ENCODE measurements at places on chromosomes 2 and 18.

DNA sequence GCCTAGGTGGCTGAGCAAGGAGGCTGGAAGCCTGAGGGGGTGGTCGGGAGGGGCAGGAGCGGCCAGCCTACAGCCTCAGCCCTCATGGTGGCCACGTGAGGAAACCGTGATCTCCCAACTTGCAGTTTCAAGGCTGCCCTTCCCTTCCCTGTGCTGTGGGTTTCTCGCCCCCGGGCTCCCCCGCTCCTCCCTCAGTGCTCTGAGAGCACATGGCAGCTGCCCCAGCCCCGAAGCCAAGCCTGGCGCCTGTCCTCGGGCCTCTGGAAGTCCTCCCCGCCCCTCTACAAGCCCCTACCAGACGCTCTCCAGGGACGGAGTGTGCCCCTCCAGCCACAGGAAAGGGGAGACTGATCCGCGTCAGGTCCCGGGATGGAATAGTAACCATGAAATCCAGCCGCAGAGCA, 586 bp upstream of the ANKRD23 start:
- no peak for DNase-seq

DNA sequence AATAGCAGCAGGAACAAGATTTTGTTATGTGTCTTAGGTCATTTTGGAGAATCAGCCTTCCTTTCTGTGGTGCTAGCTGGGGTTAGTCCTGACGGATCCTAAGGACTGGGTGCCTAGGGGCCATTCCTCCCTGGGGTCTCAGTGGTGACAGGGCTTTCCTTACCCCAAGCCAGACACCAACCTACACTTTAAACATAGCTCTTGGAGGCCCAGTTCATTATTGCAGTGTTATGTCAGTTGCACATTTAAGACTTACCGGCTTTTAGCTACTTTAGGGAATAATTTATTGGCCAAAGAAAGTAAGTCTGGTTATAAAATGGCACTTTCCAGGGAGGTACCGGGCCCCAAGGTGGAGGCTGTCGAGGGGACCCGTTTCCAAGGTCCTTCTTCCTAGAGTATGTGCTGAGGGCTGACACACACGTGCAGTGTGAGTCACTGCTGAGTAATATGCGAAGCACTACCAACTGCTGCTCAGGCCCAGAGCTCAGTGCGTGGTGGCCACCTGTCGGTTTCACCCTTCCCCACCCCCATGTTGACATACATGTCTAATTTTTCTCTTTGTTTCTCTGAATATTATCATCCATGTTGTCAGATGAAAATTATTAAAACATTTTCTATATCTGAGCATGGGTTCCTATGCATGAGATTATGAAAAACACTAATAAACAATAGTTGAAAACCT, 37.0 kb upstream of the GRHL1 start:
- no peak for DNase-seq

- DNase-seq, result no peak
Measured at GRCh38 chr2:82675186-82675585, 1783.9 kb downstream of the SUCLG1 start.

DNA sequence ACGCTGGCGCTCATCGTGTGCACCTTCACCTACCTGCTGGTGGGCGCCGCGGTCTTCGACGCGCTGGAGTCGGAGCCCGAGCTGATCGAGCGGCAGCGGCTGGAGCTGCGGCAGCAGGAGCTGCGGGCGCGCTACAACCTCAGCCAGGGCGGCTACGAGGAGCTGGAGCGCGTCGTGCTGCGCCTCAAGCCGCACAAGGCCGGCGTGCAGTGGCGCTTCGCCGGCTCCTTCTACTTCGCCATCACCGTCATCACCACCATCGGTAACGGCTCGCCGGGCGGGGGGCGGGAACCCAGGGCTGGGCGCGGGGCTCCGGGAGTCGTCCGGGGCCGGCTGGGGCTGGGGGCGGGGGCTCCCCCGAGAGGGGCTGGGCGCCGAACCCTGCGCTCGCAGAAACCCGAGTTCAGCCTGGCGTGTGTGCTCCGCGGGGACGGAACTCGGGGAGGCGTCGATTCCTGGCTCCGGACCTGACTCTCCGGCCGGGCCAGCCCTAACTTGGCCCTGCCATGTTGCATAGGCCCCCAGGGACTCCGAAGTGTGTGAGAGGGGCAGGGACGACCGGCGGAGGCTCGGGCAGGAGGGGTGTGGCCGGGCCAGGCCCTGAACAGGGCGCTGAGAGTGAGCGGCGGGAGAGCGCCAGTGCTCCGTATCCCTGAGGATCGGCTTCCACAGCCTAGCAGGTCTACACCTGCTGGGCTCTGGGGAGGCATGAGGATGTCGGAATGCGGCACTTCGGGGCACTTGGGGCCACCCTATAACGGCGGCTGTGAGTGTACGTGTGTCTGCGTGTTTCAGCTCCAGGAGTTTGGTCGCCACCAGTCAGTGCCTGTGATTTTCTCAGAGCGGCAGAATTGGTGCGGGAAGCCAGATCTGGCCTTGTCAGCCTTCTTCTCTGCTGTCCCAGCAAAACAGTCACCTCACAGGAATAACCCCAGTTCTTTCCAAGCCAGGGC, 651 bp downstream of the KCNK3 start:
- no peak for DNase-seq

DNA sequence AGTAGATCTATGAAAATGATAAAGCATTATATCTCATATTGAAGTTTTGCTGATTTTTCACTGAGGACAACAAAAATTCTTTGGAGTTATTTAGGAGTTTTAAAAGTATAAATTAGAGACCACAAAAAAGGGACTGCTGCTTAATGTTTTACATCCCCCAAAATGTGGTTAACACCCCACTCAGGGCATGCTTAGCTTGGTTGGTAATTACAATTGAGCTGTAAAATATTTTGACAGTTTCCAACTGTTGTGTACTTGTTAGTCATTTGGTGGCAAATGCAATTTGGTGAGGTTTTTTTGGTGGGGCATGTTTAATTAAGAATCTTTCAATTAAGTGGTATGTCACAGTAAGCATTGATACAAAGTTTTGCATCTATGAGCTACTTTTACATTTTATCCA, 137.3 kb upstream of the OTX1 start:
- no peak for DNase-seq

- DNase-seq, result no peak
Measured at GRCh38 chr2:239930871-239931771, 94.0 kb downstream of the NDUFA10 start.

GRCh38 chr2:174722942-174723592, 41.2 kb downstream of the CHRNA1 start:
- DNase-seq, result no peak

DNA sequence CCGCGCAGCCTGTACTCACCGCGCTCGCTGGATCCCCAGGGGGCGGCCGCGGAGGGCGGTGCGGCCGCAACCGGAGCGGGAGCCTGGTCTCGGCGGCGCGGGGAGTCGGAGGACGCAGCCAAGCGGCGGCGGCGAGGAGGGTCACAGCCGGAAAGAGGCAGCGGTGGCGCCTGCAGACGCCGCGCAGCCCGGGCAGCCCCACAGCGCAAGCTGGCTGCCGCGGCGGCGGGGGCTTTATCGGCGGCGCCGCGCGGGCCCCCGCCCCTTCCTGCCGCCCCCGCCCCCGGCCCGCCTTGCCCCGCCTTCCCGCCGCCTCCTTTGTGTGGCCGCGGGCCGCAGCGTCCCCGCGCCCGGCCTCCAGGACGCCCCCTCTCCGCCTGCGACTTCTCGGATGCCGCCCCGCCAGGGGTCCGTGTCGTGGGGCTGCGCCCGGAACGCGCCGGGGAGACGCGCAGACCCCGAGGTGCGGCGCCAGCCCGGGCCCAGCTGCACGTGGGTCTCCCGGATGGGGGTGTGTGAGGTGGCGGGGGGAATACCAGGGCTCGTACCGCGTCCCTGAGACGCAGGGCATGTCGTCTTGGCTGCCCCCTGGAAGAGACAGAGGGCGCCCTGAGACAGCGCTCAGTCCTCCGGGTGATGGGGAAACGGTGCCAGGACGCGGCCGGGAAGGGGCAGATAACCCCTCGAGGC, at the start of gene SERPINE2:
Gene SERPINE2 (minus strand): TSS at position 207 of the 690 bp plus-strand sequence. CDS start 37,386 bp downstream, outside the sequence.
- DNase-seq, result no peak

DNA sequence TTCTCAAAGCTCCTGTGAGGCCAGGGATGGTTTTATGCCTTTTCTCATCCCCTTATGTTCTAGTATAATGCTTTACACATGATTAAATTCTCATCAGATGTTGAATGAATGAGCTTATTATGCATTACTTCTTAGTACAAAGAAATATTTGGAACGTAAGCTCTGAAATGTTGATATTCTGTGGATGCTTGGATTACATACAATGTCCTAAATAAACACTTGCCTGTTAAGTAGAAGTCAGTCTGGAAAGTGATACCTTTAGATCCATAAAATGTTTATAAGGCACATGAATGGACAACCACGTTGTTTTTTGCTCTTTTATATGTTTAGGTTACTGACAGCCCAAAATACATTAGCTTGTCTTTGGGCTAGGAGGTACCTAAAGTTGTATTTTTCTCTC, 248.6 kb downstream of the NEDD4L start:
- no peak for DNase-seq

DNA sequence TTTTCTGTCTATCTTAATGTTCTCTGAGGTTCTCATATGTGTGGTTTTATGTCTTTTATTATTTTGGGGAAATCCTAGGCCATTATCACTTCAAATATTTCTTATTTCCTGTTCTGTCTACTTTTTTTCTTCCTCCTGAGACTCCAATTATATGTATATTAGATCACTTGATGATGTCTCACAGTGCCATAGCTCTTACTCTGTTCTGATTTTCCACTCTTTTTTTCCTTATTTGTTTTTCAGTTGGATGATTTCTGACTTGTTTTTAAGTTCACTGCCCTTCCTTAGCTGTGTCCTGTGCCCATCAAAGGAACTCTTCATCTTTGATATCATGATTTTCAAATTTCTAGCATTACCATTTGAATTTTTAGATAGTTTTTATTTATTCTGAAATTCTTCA, 24.1 kb downstream of the FAM228B start:
- no peak for DNase-seq

GRCh38 chr2:132984731-132985130, 314.7 kb upstream of the LYPD1 start:
- DNase-seq, result no peak

GRCh38 chr2:210839450-210839849, 283.1 kb downstream of the CPS1 start:
- no peak for DNase-seq

GRCh38 chr2:225120186-225120585, 77.9 kb upstream of the DOCK10 start:
- no peak for DNase-seq

- DNase-seq, result no peak
Measured at GRCh38 chr2:27400348-27401135, 8.8 kb downstream of the PPM1G start.

DNA sequence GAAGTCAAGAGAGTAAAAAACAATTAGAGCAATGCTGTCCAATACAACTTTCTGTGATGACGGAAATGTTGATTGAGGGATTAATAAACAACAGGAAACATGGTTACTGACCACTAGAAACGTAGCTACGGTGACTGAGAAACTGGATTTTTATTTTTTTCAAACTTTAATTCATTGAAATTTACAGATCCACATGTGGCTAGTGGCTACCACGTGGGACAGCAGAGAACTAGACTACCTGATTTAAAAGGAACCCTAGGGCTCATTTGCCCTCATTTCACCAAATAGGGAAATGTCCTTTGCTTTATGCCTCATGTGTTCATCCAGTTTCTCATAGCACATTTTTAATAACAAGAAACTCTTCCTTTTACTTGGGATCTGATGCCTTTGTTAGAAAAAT, 413.0 kb downstream of the TGIF1 start:
- no peak for DNase-seq

- DNase-seq, result peak; percentile 31
Measured at GRCh38 chr2:217142649-217143266, 282.9 kb upstream of the TNP1 start.

DNA sequence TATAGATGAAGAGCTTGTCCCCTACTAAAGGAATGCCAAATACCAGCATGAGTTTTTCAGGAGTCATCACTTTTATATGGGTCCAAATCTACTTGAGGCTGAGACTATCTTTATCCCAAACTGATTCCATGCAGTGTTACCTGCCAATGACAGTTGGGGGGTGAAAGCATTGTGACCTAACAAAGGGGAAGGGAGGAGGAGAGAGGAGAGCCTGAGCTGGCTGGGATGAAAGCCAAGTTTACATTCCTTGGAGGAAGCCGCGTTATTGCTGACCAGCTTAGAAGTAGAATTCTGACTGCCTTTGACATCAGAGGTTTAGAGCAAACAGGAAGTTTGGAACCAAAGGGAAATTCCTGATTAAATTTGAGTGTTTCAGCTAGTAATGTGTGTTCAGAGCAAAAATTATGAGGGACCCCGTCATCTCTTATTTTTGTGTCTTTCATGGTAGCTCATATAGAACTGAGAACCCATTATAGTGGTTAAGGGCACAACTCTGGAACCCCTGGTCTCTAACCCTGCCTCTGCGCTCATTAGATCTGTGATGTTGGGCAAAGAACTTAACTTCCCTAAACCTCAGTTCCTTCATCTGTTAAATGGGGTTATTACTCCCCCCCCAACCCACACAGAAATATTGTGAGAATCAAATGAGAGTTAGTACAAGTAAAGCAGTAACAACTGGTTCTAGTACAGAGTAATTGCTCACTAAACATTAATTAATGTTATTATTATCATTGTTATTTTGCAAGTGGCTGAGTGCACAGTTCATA, 199.3 kb upstream of the EPAS1 start:
- DNase-seq, result no peak

- DNase-seq, result no peak
Measured at GRCh38 chr18:46156843-46157242, 52.7 kb downstream of the HAUS1 start.

DNA sequence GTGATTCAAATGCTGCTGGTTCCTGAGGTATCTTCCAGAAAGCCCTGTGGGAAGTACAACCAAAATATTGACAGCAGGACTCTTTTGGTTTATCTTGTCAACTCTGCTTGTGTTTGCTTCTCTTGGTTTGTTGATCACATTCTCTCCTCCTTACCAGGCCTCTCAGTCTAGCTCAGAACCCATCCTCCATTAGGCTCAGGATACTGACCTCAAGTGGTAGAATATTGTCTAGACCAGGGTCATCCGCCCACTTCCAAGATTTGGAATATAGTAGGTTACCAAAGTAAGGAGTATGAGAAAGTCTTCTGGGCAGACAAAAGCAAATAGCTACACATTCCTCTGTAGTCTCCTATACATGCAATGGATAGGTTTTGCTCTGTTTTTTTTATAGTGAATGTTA, 56.6 kb downstream of the XIRP2 start:
- DNase-seq, result no peak

DNA sequence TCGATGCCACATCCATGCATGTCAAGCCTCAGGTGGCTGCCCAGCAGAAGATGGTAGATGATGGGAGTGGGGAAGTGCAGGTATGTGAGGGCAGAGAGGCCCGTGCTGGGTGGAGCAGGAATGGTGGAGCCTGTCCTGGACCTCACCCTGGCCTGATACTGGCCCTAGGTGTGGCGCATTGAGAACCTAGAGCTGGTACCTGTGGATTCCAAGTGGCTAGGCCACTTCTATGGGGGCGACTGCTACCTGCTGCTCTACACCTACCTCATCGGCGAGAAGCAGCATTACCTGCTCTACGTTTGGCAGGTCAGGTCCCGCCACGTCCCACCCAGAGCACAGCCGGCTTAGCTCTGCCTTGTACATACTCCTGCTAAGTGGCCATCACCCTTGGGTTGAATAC, 13.0 kb downstream of the VIL1 start:
- DNase-seq, result no peak

- DNase-seq, result no peak
Measured at GRCh38 chr18:28781616-28782362, 604.9 kb upstream of the CDH2 start.
